Stimulated activated CD8-positive, alpha-beta memory T cell treated with anti-CD3 and anti-CD28 coated beads, Interleukin-2, amount 100 ng/mL, for 48 hours (primary cell): ENCODE measurements at places on chromosomes 2 and 18.
A peak's percentile ranks its signal among the peaks of the same experiment; 100 is the strongest.

- no peak for DNase-seq
These were observed 336.9 kb downstream of the CBLN2 start for GRCh38 chr18:72207280-72207679.

GRCh38 chr2:53969968-53970723 is 647 bp downstream of the PSME4 start:
- DNase-seq: peak; percentile 2

DNA sequence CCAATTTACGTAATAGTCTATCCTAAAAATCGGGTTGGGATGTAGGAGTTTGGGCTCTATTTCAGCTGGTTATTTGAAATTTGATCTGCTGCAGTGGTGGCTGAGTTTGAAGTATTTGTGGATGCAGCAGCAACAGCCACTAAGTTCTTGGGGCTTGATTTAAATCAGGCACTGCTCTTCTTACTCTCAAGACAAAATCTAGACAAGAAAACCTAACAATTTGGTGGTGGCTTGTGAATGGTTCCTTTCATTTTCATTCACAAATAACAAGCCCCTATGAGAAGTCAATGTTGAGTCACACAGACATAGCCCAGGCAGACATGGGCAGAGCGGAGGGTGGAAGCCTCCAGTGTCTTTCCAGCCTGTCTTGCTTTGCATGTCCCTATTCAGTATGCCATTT is 199.3 kb downstream of the LTBP1 start:
- DNase-seq: no peak

GRCh38 chr2:236819275-236820002 is 249.8 kb downstream of the ACKR3 start:
- DNase-seq: no peak

- DNase-seq: peak; percentile 20
These were observed 34.9 kb downstream of the CAVIN2 start for GRCh38 chr2:191811807-191812602.

DNA sequence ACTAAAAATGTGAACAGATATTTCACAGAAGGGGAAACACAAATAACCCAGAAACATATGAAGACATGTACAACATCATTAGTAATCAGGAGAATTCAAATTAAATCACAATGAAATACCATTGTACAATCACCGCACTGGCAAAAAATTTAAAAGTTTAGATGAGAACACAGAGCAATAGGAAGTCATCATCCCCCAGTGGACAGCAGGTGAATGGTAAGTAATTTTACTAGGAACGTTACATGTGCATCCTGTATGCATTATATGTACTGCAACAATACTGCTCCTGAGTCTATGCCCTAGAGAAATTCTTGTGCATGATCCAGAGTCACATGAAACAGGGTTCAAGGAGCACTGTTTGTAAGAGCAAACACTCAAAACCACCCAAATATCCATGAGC is 713.8 kb downstream of the NRXN1 start:
- DNase-seq: no peak

DNA sequence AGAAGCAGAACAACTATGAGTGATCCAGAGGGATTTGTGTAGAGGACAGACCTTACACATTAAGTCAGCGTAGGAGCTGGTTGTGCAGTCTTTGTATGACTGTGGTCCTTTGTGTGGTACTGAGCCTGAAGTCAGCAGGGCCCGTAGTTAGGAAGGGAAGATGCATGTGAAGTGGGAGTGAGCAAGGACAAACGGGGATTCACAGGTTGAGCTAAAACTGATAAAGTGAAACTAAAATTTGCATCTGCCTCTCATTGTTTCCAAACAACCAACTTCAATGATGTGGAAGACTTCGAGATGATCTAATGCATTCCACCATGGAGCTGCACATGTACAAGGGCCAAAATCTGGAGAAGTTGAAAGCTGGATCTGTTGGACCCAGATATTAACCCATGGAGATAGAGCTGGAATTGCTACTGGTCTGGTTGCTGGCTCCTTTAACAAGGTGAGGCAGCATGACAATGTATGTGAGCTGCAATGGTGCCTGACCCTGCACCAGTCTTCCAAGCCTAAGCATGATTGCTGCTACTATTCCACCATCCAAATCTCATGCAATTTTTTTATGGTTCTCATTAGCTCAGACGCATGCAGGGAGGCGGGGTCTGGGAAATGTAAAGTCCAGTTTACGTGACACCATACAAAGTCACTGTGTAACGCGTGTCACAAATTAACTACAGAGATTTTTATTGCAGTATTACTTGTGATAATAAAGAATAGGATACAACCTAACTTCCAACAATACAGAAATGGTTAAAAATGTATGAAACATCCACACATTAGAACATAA is 12.1 kb upstream of the CYBRD1 start:
- DNase-seq: no peak

- no peak for DNase-seq
These were observed 126.5 kb downstream of the MAPK4 start for GRCh38 chr18:50686409-50686808.

DNA sequence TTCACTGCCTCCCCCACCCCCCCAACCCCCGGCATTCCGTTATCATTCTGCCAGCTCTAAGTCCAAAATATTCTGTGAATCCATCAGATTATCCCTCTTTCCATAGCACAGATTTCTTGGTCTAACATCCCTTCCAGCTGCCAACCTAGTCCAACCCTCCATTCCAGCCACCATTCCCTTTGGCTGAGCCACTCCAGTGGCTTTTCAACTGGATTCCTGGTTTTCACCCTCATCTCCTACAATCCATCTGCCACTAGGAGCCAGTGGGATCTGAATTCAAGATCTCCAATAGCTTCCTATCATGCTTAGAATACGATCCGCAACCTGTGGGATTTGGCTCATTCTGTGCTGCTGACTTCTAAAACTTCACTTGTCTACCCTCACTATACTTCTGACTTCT is 1.2 kb downstream of the DAW1 start:
- DNase-seq: no peak

- DNase-seq: no peak
These were observed 417.7 kb upstream of the SLC14A2 start for GRCh38 chr18:45197526-45197970.

GRCh38 chr2:109204412-109204811 is 75.4 kb downstream of the SH3RF3 start:
- no peak for DNase-seq
